Muscle of leg (tissue), 16 donors: ENCODE measurements at places on chromosomes 2 and 18.

GRCh38 chr18:22335731-22336198, 82.0 kb downstream of the CTAGE1 start:
- DNase-seq: no peak

DNA sequence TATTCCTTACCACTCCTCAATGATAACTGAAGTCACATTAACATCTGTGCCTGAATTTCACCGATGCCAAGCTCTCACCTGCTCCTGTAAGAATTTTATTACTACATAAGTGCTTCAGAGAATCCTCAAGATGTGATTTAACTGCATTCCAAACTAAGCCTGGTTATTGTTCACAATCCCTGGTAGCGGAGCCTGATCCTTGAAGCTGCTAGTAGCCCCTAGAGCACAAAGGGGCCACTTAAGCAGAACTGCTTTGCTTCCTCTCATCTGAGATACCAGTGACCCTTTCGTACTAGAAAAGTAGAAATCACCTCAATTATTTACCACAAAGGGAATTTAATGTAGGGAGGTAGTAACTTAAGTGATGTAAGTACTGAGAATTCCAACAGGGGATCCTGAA, 529.6 kb downstream of the CPS1 start:
- DNase-seq: no peak

DNA sequence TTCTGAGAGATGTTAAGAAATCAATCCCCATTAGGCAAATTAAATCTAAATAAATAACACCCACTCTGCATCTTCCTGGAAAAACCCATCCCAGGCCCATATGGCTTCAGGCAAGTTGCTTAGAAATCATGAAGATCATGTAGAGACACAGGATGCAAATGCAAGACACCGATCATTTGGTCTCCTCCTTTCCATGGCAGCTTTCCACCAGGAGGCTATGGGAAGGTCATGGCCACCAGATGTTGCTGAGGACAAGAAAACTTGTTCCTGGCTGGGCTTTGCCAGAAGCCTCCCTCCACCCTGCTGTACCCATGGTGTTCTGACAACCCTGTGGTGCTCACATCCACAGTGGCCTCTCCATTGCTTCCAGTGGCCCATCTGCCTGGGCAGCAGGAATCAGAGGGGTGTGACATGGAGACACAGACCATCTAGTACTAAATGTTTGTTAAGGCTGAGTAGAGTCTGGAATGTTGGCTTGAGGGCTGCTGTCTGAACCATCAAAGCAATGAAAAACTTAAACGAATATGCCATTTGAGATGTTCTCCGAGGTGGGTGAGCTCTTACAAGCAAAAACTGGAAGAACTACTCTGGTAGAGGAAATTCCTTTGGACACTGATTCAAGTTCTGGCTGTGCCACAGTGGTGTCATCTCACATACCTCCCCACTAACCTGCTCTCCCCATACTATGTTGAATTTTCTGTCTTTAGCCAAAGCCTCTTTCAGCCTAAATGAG, 293.2 kb downstream of the TNS1 start:
- DNase-seq: peak; percentile 84

DNA sequence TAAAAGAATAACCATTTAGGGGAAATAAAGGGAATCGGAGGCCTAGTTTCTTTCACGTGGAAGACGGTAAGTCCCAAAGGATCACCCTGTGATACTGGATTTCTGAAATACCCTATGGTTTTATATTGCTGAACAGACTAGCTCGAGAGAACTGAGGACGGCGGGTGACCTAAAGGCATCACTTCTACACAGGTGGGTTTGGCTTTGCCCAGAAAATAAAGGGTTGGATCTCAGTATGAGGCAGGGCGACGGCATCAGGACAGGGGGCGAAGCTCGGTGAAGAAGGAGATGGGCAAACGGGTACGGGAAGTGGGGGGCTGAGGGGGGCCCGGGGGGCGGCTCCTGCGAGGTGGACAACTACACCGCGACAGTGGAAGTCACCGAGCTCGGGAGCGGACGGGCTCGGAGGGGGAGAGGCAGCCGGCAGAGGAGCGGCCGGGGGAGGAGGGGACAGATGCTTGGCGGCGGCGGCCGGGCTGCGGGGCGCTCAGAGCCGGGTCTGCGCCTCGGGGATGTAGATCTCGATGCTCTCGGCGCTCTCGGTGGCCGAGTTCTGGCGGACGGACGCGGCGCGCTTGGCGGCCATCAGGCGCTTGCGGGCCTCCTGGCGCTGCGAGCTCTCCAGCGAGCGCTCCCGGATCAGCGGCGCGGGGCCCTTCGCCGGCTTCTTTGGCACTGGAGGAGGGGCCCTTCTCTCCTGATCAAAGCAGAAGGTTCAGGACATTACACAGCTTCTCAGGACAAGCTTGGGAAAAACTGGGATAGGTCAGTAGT, 48.9 kb downstream of the TGIF1 start:
- DNase-seq: peak; percentile 64

DNA sequence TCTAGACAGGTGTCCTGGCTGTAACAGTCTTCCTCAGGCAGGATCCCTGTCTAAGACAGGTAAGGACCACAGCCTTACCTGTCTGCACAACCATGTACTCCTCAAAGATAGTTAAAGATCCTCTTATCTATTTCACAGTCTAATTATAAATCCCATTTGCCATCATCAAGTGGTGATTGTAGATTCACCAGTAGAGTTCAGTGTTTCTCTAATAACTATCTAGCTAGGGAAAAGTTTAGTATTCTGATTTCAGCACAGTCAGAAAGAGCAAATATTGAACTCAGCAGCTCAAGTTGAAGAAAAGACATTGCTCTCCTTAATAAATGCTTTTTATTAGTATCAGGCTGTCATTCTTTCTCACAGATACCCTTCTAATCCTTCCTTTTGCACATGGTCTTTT, 1305.5 kb upstream of the NXPH2 start:
- peak; percentile 40 for DNase-seq

DNA sequence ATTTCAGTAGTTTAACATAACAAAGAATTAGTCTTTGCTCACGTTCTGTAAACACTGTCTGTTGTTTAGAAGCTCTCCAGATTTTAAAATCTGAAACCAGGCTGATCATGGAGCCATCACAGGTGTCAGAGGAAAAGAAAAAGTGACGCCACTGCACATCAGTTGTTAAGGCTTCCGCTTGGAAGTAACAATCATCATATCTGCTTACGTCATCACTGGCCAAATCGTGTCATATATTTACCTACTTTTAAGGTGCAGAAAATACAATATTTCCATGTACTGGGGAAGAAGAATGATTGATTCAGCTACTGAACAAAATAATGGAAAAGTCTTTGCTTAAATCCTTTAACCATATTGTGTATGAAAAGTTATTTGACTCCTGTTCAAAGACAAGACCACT, 382.6 kb upstream of the MC4R start:
- no peak for DNase-seq

- DNase-seq: no peak
These were observed 22.9 kb upstream of the TYMS start for GRCh38 chr18:634551-635045.

DNA sequence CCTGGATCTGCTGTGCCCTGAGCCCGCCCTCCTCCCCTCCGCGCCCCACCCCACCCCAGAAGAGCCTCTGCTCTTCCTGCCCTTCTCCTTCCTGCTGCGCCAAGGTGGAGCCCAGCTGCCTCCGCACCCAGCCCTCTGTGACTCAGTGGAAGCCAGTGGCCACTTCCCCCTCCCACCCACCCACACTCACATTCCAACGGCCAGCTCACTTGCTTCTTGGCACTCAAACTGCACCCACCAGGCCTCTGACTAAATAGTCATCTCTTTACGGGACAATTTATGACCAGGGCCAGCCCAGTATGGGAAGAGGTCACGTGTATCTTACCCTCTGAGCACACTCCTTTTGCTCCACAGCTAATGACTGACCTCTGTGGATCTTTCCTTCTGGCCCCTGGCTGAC, 150.4 kb upstream of the SLC1A4 start:
- no peak for DNase-seq

- DNase-seq: no peak
These were observed 40.2 kb upstream of the VRK2 start for GRCh38 chr2:58006256-58006951.

- no peak for DNase-seq
These were observed 93.8 kb downstream of the AKAIN1 start for GRCh38 chr18:5103286-5103685.

- DNase-seq: no peak
These were observed 2.1 kb downstream of the TMEM198 start for GRCh38 chr2:219545943-219546352.

- peak; percentile 98 for DNase-seq
These were observed at the start of gene TCF7L1 for GRCh38 chr2:85132834-85133637. Gene TCF7L1 (plus strand): TSS chr2:85133392. CDS start chr2:85133685, 293 bp downstream.

DNA sequence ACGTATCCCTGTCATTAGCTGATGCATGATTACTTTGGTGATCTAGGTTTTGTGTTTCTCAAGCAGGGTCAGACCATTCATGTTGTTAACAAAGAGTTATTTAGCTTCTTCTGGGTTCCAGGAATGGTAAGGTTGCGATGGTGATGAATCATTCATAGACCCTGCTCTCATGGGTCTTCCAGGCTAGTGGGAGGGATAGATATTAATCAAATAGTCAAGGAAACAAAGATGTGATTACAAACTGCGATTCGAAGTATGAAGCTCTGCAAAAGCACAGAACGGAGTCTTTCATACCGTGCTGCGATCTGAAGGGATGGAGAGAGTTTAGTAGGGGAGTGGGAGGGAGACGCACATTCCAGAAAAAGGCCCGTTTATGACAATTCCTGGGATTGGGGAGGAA, 42.1 kb downstream of the CAVIN2 start:
- DNase-seq: no peak

DNA sequence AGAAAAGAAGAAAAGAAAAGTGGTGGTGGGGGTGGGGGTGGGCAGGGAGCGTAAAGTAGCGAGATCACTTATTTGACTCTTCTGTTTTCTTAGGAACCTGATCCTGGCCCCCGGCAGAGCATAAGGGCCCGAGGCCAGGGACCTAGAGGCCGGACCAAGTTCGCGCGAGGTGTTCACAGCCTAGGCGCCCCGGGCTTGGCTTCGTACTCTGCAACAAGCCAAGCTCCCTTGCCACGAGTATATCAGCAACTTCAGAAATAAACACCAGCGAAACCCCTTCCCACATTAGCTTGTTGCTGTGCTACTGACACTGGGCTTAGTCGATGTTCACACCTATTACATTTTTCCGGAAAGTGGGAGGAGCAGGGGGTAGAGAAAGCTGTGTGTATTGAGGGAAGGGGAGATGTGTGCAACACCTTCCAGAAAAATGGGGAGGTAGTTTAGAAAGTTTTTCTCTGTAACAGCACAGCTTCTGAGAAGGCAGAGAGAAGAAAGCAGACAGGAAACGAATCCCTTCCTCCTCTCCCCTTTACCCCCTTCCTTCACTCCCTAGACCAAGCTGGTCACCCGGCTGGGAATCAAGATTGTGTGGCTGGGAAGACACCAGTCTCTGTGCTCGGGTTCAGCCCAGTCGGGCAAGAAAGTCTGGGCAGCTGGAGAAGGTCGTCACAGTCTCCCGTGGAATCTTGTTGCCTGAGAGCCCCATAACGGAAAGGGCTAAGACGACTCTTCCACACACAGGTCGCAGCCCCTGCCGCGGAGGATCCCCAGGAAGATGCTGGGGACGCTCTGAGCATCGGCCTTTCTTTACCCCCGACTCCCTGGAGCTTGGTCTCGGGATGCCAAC, 12.0 kb upstream of the SATB2 start:
- DNase-seq: no peak

GRCh38 chr18:71352618-71353017, 1063.8 kb downstream of the SOCS6 start:
- DNase-seq: no peak

- peak; percentile 40 for DNase-seq
These were observed 181.9 kb downstream of the MREG start for GRCh38 chr2:215831296-215831913.

GRCh38 chr2:10441948-10442347, 6.2 kb downstream of the ODC1 start:
- DNase-seq: no peak

- no peak for DNase-seq
These were observed 104.0 kb upstream of the REV1 start for GRCh38 chr2:99593692-99594427.

DNA sequence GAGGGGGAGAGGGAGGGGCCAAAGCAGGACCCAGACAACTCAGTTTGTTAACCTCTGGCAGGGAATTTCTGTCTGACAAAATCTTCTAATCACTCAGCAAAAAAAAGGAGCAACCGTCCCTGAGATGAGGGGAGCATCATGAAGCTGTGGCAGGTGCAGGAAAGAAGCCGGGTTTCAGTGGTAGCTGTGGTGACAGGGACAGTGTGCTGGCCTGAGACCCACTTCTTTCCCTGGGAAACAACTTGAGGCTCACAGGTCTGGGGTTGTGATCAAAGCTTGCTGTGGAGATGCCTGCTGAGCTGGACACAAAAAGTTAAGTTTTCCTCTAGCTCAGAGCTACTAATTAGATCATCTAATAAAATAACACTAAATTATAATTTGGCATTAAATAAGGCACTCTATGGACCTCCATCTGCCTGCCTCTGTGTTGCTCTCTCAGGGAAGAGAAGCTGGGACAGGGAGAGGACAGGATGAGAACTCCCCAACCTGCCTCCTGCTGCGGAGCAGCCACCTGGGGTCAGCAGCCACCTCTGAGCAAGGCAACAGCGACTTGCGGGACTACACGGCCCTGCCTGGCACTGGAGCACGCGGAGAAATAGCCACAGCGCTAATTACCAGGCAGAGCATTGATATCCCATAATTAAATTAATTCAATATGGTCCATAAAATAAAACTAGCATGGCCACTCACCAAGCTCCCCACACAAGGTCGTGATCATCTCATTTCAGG, 104.6 kb upstream of the TEX51 start:
- DNase-seq: no peak

- peak; percentile 86 for DNase-seq
These were observed at the start of gene INPP4A for GRCh38 chr2:98444436-98445176. Gene INPP4A (plus strand): TSS chr2:98444858. CDS start chr2:98520049, 75,191 bp downstream.

DNA sequence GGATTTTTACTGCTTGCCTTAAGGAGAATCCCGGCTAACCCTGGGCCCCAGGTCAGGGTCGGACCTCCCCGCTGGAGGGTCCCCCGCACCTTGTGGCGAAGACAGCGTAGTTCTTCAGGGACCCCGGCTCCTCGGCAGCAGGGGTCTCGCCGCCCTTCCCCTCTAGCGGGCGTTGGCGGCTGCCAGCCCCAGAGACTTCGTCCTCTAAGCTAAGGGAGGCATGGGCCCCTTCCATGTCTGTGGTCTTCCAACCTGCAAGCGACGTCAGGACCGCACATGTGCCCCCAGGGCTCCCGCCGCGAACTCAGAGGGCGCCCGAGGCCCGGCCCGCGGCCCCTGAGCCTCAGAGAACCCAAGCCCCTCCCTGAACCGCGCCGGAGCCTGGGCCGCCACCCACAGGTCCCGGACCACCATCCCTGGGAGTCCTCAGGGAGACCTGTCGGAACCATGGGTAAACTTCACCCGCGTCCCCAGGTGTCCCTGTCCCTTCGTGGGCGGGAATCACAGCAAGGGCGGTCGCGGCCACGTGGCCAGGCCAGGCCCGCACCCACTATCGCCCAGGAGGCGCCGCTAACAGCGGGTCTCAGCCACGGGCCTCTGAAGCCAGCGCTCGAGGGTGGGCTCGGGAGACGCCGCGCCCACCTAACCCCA, 562 bp downstream of the ANKMY1 start:
- DNase-seq: no peak

GRCh38 chr2:30947686-30948085, 140.4 kb upstream of the CAPN13 start:
- DNase-seq: no peak

- peak; percentile 31 for DNase-seq
These were observed at the start of gene DAPL1 for GRCh38 chr2:158795195-158795924. Gene DAPL1 (plus strand): TSS chr2:158795317. CDS start chr2:158795373, 56 bp downstream.

GRCh38 chr2:121293450-121294325, 8.7 kb upstream of the TFCP2L1 start:
- DNase-seq: no peak

- no peak for DNase-seq
These were observed 121.6 kb downstream of the VAPA start for GRCh38 chr18:10035281-10035991.

- no peak for DNase-seq
These were observed 7.1 kb upstream of the NPPC start for GRCh38 chr2:231932985-231933915.
